NCI-H1105 (cell line): ENCODE measurements at places on chromosomes 16 and 17.

- DNase-seq = no peak
These were observed 977 bp downstream of the NAGPA start for GRCh38 chr16:5032748-5033167.

GRCh38 chr16:68743664-68744063 lies 6.6 kb downstream of the CDH1 start:
- DNase-seq = no peak

DNA sequence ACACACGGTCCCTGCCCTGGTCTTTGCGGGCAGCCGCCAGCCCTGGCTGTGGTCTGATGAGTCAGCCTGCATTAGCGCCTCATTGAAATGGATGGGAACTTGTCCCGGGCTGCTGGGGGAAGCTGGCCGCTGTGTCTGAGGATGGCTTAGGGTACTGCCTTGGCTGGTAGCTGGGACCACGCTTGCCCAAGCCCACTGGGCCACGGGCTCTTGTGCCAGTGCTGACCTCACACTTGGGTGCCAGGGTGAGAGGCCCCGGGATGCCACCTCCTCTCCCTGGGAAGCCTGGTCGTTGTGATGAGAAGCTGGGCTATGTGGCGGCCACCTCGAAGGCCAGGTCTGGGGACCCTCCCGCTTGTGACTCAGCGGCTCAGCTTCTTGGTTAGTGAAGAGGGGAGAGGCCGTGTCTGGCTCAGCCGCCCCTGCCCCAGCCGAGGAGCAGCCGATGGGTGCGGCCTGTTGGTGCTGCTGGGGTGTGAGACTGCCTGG lies 10.7 kb downstream of the CACNA1H start:
- no peak for DNase-seq

DNA sequence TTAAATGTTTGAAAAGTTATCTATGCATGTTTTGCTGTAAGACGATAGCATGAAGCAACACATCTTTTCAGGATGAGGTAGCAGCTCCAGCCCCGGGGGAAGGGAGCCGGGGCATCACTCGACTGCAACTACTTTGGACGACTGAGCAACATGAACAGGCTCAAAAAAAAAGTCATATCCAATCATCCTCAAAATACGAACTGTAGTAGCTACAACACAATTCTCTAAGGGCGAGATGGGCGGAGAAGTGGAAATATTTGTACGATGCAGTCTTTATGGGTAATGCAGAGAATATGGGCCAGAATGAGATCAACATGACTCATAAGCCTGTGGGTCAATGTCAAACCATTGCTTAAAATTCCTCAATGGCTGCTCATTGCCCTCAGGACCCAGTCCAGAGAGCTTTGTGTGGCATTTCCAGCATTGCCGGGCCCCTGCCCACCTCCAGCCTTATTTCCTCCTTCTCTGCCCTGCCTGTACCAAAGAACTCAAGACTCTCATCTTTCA lies 17.7 kb upstream of the SMURF2 start:
- DNase-seq = no peak

DNA sequence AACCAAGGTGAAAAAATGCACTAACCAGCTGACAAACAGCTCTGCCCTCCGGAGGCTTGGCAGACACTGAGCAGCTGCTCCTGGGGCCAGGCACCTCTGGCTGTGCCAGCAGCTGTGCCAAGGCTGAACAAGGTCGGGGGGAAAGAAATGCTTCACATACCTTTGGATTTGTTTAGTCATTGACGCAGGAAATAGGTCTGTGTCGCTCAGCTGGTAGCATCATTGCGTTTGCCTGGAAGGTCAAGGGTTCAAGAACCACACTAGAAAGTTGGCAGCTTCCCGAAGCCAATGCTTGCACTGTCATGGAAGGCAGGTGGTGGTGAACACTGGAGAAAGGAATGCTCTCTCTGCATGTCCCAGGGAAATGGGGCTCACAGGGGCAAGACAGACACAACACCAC lies 63.5 kb downstream of the PCTP start:
- no peak for DNase-seq

GRCh38 chr17:44604116-44604761 lies 47.0 kb downstream of the FZD2 start:
- DNase-seq = no peak

DNA sequence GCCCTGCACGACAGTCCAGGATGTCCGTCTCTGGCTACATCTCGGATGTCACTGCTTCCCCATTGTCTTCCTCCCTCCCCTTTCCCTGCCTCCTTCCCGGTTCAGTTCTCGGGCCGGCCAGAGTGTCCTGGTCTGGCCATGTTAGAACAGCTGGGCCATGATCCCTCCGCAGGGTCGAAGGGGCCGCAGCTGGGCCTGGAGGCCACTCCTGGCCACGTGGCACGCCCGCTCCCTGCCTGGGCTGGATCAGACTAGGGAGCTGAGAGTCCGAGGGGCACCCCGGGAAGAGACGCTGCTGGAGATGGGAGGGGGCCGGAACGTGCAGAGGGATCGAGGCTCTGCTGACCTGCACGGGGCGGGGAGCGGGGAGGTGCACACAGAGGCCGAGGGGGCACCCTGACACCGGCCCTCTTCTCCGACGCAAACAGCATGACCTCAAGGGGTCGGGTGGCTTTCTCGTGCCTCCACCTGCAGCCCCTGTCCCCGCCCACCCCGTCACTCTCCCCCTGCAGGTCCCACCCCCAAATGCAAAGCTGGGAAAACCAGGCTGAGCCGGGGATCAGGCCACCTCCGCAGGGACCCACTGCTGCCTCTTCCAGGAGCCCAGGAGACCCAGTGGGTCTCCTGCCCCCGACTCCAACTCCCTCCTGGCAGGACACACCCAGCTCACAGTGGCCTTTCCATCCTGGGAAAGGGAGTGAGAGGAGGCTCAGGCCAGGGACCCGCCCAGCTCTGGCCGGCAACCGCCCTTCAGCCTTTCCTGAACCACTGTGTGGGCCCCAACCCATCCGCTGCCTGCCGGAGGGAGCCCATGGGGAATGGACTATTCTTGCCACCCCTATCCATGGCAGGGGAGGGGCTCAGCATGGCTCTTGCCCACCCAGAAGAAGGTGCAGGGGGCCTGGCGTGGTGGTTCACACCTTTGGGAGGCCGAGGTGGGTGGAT lies 38.5 kb downstream of the CTU2 start:
- DNase-seq = no peak

- no peak for DNase-seq
These were observed 56.9 kb downstream of the VMP1 start for GRCh38 chr17:59764292-59764741.

DNA sequence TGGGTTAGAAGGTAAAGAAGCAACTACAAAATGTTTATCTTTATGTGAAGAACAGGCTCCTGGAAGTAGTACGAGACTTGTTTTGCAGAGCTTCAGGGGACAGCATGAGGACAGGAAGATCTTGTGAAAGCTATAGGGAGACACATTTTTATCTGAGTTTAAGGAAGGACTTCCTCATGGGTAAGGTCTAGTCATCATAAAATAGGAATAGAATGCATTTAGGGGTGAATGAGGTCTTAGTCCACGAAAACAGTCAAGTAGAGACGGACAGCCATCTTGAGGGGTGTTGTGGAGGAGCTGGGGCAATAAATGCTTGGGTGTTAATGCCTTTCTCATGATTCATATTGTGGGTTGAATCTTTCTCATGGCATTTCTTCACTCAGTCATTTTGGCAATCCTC lies 24.3 kb downstream of the KCNJ16 start:
- no peak for DNase-seq

DNA sequence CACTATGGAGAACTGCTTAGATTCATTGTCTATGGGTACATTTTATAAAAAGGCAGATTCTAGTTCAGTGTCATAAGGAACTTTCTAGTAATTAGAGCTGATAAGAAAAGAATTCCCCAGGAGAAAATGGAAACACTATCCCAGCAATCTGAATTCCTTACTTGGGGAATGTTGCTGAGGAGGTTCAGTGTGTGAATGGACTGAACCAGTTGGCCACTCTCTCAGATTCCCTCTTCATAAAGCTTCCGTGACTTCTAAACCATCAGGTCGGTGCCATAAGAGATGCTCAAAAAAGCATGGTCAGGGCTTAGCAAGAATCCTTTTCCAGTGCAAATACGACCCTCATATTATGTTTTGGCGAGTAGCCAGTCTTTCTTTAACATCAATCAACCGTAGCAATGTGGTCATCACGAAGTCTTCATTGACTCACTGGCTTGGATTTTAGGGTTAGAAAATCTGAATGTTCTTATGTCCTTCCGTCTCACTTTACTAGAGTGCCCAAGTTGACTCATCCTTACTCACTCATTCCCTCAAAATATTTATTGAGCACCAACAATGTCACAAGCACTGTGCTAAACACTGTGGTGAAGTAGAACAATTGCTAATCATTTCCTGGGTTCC lies 102.7 kb upstream of the HLF start:
- DNase-seq = no peak

DNA sequence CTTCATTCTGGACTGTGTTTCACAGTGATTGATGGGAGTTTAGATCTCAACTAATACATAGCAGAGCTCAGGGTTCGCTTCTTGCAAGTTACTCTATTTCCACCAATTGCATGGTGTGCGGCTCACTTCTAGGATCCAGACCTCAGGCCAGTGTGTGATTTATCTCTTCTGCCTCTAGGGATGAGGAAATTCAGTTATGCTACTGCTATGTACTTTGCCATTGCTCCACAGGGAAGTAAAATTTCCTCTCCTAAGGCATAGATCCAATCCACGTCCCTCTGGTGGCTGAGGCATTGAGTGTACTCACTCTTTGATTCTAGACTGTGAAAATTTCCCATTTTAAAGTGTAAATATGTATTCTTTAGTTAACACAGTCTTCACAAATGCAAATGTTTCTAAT lies 214.1 kb downstream of the HS3ST3B1 start:
- no peak for DNase-seq

GRCh38 chr16:73558219-73558618 lies 510.3 kb upstream of the ZFHX3 start:
- no peak for DNase-seq
